ENCODE measurements at places on chromosomes 2 and 18.
A peak's percentile ranks its signal among the peaks of the same experiment; 100 is the strongest.

DNA sequence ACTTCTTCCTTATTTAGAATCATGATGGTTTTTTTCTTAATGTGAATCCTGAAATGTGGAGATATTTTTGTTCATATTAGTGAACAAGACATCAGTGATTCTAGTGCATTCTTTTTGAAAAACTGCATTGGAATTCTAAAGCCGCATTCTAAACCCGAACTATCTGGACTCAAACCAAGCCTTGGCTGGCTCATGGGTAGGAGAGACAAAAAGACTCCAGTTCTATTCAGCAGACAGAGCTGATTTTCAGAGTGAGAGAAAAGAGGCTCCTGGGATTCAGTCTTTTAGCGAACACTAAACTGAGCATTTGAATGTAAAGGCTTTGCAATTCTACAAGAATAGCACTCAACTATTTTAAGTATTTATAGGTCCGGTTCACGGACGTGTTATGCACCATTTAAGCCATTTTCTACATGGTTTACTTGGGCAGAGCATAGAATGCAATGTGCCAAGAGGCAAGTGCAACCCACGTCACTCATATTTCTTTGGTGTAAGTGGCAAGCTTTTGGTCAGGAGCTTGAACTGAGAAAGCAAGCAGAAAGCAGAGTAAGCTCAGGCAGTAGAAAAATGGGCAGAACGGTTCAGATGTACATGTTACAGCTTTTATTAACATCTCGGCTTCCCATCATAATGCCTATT is 227.3 kb upstream of the RAB12 start:
- DNase-seq, result no peak

GRCh38 chr2:159775021-159775420 is 23.0 kb downstream of the CD302 start:
- DNase-seq, result no peak

GRCh38 chr18:47883771-47884413 is 46.6 kb downstream of the SMAD2 start:
- DNase-seq, result peak; percentile 28

DNA sequence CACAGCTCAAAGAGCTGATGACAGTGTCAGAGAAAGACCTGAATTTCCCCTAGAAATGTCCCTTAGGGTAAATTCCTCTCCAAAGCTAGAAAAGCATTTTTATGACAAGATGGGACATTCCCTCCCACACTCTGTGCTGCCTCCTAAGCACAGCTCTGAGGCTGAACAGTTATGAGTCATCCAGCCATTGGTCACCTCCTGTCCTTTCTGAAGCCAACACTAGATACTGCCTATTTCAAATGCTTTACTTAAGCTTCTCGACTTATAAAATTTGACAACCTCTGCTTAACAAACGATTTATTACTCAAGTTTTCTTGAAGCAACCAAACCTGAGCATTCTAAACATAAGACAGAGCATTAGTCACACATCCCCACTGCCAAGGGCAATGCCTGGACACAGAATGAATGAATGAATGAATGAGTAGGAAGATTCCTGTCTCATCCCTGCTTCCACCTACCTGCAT is 35.4 kb downstream of the B4GALT6 start:
- DNase-seq, result no peak

- no peak for DNase-seq
Measured at GRCh38 chr18:35118641-35119040, 77.4 kb downstream of the MAPRE2 start.

GRCh38 chr18:70085641-70086040 is 119.8 kb downstream of the RTTN start:
- no peak for DNase-seq

GRCh38 chr2:237490009-237490711 is 3.1 kb downstream of the MLPH start:
- no peak for DNase-seq

DNA sequence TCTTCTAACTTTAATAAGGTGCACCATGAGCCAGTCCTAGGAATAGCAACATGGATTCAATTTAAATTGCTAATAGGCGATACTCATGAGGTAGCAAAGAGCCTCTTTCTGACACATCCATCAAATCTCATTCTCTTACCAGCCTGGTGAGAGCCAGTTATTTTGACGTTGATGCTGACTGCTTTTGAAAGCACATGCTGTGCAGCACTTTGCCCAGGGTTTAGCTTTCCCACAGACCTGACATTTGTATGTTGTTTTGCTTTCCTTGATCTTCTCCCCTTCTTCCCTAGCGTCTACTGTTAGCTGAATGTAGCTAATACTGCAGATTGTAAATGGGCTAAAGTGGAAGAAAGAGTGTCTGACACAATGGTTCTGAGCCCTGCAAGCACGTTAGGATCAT is 101.1 kb upstream of the CCDC85A start:
- DNase-seq, result no peak

- DNase-seq, result no peak
Measured at GRCh38 chr2:17804358-17804757, 11.9 kb upstream of the MSGN1 start.

GRCh38 chr18:74244554-74244953 is 47.2 kb downstream of the CYB5A start:
- no peak for DNase-seq

- DNase-seq, result no peak
Measured at GRCh38 chr2:111678651-111679050, 205.3 kb downstream of the ANAPC1 start.

- no peak for DNase-seq
Measured at GRCh38 chr2:45074713-45075112, 65.5 kb upstream of the SIX2 start.

DNA sequence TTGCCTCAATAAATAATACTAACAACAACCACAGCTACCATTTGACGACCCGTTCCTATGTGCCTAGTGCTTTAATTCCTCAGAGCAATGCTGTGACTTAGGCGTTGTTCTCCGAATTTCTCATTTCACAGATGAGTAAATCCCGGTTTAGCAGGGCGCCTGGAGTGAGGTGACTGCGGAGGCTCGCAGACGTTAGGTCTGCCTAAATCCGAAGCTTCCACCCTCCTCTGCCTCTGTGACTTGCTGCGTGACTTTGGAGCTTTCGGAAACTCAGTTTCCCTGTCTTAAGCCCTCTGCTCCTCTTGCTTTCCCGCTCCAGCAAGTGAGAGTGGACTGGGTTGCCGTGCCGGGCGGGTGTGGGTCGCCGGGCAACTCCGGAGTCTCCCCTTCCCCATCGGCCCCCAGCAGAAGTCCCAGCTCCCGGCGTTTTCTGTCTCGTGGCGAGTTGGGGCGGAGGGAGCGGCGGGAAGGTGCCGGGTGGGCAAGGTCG is 711 bp upstream of the ATOH8 start:
- DNase-seq, result no peak

DNA sequence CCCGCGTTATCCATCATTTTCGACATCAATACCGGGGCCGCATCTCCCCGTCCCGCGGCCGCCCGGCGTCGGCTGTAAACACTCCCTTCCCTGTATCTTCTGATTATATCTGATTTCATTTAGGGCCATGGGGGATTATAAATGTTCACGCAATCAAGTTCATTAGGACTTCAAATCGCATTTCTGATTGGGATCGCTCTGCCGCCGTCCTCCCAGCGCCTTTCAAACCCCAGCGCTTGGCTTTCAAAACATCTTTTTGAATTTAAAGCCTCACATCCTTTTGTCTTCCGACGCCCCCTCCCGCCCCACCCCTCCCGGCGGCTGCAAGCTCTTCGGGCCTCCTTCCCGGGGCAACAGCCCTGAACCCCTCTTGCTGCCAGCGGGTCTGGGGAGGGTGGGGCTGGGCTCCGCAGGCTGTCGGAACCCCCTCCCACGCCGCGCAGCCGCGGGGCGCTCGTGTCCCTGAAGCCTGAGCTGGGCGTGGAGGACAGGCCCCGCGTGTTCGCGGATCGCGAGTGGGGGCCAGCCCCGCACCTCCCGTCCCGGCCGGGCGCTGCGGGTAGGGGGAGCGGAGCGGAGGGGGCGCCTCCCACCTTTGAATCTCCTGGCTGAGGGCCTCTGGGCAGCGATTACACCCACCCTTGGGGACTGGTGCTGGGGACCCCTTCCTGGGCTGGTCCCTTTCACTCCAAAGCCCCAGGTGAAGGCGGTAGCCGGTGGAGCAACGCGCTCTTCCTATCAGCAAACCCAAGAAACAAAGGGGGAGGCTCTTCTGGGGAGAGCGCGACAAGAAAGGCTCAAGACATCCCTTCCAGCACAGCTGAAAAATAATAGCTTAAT is 11.3 kb upstream of the GBX2 start:
- DNase-seq, result no peak

DNA sequence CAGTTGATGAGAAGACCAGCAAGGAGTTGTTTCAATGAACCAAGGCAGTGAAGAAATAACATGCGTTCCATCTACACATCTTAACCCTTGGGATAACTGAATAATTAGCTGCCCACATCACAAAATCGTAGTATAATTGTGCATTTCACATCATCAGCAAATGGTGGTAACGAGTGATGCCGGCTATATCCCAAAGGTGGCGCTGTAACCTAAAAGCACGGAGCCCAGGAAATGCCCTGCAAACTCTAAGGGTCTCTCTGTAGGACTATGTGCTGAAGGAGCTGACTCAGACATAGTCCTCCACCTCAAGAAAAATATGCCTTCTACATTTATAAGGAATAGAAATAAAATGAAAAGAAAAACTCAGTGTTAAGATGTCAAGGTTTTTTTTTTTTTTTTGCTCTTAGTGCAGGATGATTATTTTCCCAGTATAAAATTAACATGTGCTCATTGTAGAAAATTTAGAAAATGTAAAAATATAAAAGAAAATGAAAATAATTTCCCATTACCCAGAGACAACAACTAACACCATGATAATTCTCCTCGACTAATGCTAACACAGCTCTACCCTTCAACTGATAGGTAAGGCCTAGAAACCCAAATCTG is 23.1 kb upstream of the DSG3 start:
- no peak for DNase-seq

GRCh38 chr18:30454920-30455319 is 587.6 kb downstream of the DSC3 start:
- DNase-seq, result no peak

DNA sequence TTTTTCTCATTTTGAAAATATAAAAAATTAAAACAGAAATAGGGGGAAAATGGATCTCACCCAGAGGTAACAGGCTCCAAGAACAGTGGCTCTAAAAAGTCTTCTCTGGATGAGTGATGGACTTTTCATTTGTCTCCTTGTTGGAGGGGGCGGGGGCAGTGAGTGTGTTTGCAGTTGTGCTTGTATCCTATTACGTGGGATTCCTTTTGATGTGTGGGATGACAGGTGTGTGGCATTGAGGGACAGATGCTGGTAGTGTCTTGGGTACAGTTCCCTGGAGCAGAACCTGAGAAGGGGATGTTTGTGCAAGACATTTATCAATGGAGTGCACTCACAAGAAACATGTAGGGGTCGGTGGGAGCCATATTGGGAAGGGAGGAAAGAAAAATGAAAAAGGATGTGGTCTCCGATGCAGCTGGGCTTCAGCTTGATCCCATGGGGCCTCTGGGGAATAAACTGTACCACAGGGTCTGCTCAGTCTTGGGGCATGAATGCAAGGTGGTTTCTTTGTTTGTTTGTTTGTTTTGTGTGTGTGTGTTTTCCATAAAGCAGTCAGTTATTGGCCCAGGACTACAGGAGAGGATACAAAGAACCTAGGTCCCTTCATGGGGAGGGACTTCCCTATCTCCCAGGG is 120.0 kb upstream of the SLC35G4 start:
- DNase-seq, result no peak

GRCh38 chr2:35298493-35298892 is 1057.1 kb upstream of the CRIM1 start:
- no peak for DNase-seq

GRCh38 chr2:112185131-112185530 is 46.9 kb downstream of the FBLN7 start:
- DNase-seq, result no peak

DNA sequence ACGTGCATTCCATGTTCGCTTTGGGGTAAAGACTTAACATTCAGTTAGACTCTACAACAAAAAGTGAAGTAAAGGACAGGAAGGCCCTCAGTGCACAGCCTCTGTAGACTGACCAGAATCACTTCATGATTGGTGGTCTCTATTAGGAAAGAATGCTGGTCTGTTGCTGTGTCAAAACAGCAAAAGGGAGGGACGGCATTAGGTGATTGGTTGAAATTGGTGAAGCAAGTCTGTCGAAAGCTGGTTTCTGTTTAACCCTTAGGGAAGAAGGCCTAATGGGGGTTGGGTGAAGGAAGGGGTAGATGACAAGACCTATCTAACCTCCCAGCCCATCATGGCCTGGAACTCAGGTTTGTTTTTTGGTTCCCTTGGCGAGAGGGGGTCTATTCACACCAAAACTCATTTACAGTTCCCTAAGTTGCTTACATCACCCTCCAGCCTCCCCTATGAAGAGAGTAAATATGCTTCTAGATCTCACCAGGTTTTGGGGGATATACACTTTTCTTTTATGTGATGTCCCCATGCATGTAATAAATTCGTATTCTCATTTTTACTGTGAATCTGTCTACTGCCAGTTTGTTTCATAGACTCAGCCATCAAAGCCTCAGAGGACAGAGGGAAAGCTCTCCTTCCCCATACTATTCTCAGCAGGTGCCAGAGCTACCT is 65.6 kb downstream of the TMEM17 start:
- no peak for DNase-seq

- no peak for DNase-seq
Measured at GRCh38 chr18:53281406-53281805, 941.4 kb downstream of the DCC start.

DNA sequence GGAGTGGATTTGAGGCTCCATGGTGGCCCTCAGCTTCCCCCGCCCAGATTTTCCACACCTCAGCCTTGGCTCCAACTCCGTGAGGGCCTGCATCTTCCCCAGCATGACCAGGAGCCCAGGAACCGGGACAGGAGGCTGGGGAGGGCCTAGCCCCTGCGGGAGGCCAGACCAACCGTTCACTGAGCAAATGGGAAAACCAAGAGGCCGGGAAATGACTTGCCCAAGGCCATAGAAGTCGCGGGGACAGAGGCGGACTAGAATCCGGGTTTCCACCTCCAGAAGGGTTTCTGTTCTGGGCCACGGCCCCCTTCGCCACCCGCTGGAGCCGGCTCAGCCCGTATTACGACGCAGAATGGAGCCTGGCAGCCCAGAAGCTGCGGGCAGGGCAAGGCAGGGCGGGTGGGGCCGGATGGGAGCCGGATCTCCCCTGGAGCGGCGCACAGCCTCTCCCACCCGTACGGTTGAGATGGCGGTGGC is 7.9 kb upstream of the CRYBA2 start:
- DNase-seq, result no peak

- no peak for DNase-seq
Measured at GRCh38 chr2:30191819-30192271, 39.5 kb upstream of the LBH start.

GRCh38 chr2:146366276-146366675 is 1478.6 kb upstream of the ACVR2A start:
- DNase-seq, result no peak

- DNase-seq, result no peak
Measured at GRCh38 chr2:172865422-172865821, 129.8 kb downstream of the RAPGEF4 start.

GRCh38 chr2:239676716-239677452 is 276.1 kb upstream of the HDAC4 start:
- DNase-seq, result no peak
